ENCODE measurements at places on chromosomes 3 and 15.
A peak's percentile ranks its signal among the peaks of the same experiment; 100 is the strongest.

GRCh38 chr15:25689592-25689991, 173.5 kb downstream of the ATP10A start:
- no peak for DNase-seq

- peak; percentile 74 for DNase-seq
These were observed 25.4 kb upstream of the SLC25A26 start for GRCh38 chr3:66195347-66195783.

GRCh38 chr3:66572938-66573710, 72.3 kb upstream of the LRIG1 start:
- DNase-seq, result peak; percentile 72

- DNase-seq, result no peak
These were observed 2.0 kb upstream of the RASA2 start for GRCh38 chr3:141484701-141485287.

GRCh38 chr3:132254076-132254755, 63.0 kb upstream of the ACP3 start:
- no peak for DNase-seq

DNA sequence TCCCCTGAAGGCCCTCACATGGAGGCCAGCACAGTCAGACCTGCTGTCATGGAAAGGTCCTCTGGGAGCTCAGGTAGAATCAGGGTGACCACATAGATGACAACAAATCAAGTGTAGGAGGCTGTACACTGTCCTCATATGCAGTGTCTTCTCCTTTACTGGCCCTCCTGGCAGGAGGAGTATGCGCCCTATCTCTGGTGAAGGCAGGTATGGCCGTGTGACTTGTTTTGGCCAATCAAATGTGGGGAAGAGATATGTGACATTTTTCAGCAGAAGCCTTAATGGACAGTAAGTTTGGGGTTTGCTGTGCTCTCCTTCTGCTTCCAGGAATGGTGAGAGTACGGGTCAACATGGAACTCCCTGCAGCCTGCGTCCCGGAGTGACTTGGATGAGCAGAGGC, 69.9 kb downstream of the RHCG start:
- DNase-seq, result no peak

DNA sequence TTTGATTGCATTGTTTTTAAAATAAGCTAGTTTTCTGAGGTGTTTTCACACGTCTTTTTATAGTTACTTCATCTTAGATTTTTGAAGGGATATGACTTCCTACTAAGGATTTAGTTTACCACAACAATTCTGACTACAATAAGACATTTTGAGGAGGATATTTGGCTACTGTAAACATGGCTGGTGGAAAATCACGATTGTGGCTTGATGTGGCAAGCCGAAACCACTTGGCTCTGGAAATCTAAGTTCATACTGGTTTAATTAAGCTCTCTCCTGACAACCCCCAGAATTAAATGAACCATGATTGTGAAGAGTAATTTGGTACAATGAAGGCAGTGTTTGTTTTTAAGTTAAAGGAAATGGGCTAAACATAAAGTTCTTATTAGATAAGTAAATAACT, 30.8 kb downstream of the ST3GAL6 start:
- no peak for DNase-seq

- DNase-seq, result no peak
These were observed 28.7 kb upstream of the SRPRB start for GRCh38 chr3:133776794-133777438.

DNA sequence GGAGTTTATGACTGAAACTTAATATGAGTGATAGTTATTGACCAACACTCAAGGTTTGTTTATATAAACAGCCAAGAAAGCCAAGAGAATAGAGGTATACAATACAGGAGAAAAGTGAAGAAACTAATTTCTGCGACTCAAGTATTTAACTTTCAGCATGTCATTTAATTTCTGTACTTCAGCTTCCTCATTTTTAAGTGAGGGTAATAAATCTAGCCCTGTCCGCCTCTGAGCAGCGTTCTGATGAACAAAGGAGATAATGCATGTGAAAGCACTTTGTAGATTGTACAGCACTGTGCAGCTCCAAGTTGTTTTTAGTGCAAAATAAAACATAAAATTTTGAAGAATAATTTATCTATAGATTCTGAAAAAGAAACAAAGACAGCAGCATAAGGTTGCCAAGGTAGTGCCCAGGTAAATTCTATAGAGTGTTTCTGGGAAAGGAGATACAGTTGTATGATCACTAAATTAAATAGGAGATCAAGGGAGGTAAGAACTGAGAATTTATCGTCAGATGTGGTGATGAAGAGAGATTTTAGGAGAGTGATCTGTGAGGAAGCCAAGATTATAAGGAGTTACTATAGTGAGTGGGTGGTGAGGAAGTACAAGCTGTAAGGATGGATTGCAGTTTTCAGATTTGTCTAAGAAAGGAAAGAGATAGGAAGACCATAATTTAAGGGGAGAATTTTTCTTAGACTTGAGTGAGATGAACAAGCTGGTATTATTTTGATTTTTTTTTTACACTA, 71.3 kb downstream of the RASA2 start:
- DNase-seq, result no peak

Measured in testis (tissue), 5 donors.